ENCODE measurements at places on chromosomes 12 and 14.

DNA sequence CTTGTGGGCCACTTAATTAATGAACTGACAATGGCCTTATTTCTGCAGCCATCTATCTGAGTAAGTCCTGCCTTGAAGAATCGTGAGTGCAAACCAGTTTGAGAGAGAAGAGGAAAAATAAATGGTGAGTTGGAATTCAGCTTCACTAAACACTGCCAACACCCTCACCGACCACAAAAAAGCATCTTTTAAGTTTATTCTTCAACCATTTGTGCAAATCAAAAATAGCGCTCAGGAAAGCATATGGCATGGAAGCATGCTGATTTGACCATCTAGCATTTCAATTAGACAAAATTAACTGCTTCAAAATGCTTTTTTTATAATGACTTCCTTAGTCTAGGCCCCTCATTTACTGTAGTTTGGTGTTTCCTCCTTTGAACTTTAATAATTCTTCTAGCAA, 294.0 kb downstream of the PPFIA2 start:
- DNase-seq: no peak

GRCh38 chr12:26705851-26706250, 127.1 kb downstream of the ITPR2 start:
- no peak for DNase-seq

DNA sequence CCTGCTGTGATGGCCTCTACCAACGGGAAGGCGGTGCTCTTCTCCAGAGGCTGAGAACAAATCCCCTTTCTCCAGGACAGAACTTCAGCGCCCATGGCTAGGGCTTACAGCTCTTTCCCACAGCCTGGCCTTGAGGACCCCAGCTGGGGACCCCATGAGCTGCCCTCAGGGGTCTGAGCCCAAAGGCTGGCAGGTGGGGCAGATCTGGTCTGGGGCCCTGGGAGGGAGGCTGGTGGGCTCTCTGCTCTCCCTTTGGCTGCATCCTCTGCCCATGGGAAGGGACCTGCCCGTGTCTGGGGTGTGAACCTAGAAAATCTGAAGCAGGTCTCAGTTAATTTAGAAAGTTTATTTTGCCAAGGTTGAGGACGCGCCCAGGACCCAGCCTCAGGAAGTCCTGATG, 322.1 kb downstream of the ADGRD1 start:
- DNase-seq: no peak

DNA sequence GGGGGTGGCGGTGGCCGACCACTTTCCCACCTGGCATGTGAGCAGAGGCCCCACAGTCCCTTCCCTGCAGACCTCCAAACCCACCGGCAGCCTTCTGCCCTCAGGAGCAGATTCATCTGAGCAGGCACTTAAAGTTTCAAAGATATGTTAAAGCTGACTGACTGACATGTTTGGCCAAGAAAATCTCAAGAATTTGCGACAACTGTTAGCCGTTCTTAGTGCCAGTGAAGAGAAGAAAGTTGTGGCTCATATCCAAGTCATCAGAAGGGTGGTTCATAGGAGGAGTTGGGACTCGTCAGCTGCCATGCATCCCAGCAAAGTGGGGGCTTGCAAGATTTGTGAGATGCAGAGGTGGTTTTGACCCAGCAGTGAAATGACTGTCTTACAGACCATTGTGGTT, 27.2 kb downstream of the ELK3 start:
- no peak for DNase-seq
